Cardiac atrium fibroblast (primary cell): ENCODE measurements at places on chromosomes 1 and 21. TPM values are rescaled to one million over a fixed set of nuclear protein-coding genes. Genes with fewer than 3 reads are reported as not detected.

NES gene
- total RNA-seq, result 27.6 and 30.3 TPM in 2 replicates

HTR6 gene
- total RNA-seq, result not detected in 2 replicates

MYOC gene
- total RNA-seq, result not detected in 2 replicates

UBL4B gene
- total RNA-seq, result not detected in 2 replicates

GBP2 gene
- total RNA-seq, result 9.6 and 12.6 TPM in 2 replicates

GBP3 gene
- total RNA-seq, result 16.5 and 20.9 TPM in 2 replicates

PLPP3 gene
- total RNA-seq, result 167 and 196 TPM in 2 replicates

DIRAS3 gene
- total RNA-seq, result 1.8 and 8.3 TPM in 2 replicates

TMEM200B gene
- total RNA-seq, result 8.6 and 11.6 TPM in 2 replicates

PALMD gene
- 12.2 and 30.0 TPM in 2 replicates for total RNA-seq
